Spinal cord (tissue), 10 donors: ENCODE measurements at places on chromosomes 3 and 15. TPM values are rescaled to one million over a fixed set of nuclear protein-coding genes. Genes with fewer than 3 reads are reported as not detected.

GRCh38 chr3:127224118-127224517, 31.2 kb downstream of the PRR23E start:
- no peak for DNase-seq

DNA sequence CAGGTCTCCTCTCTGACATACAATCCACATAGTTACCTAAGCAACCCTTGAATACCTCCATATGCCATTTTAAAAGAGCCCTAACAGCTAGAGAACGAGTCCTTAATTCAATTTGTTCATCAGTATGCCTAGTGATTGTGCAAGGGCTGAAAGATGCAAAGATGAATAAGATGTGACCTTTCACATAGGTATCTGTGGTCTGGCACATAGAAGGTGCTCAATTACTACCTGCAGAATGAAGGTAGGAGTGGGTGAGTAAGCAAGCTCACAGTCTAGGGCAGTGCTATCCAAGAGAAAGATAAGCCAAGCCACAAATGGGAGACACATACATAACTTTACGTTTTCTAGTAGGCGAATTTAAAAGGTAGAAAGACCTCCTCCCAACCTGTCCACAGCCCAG, 157.9 kb downstream of the OSBPL10 start:
- DNase-seq = no peak

- no peak for DNase-seq
These were observed 78.7 kb upstream of the MME start for GRCh38 chr3:155001289-155002010.

GRCh38 chr3:188943591-188943990, 228.2 kb upstream of the TPRG1 start:
- no peak for DNase-seq

The SI gene
- total RNA-seq = 0.10 TPM

The CIDEC gene
- total RNA-seq = not detected

The GPR27 gene
- 10.8 TPM for total RNA-seq

The CIB2 gene
- 18.2 TPM for total RNA-seq

The GPR156 gene
- 2.1 TPM for total RNA-seq
